Activated CD4-positive, alpha-beta T cell treated with anti-CD3 and anti-CD28 coated beads, Interleukin-2, amount 50 U/mL, for 24 hours (primary cell): ENCODE measurements at places on chromosomes 13 and 19.
A peak's percentile ranks its signal among the peaks of the same experiment; 100 is the strongest.

DNA sequence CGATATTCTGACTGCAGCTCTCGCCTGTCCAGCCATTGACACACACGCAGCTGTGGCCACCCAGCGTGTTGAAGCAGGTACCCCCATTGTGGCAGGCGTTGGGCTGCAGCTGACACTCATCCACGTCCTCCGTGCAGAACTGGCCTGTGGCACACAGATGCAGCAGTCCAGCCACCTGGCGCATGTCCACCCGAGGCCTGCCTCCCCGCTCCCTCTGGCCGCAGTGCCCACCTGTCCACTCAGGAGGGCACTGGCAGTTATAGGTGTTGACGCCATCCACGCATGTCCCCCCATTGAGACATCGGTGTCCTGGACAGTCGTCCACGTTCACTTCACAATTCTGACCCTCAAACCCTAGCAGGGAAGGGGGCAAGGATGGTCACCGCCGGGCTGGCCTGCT, 9.3 kb downstream of the NOTCH3 start:
- DNase-seq: no peak

- no peak for DNase-seq
These were observed 603.2 kb downstream of the DCT start for GRCh38 chr13:93876236-93876635.

- DNase-seq: no peak
These were observed 27.9 kb upstream of the KLF2 start for GRCh38 chr19:16296713-16297112.

DNA sequence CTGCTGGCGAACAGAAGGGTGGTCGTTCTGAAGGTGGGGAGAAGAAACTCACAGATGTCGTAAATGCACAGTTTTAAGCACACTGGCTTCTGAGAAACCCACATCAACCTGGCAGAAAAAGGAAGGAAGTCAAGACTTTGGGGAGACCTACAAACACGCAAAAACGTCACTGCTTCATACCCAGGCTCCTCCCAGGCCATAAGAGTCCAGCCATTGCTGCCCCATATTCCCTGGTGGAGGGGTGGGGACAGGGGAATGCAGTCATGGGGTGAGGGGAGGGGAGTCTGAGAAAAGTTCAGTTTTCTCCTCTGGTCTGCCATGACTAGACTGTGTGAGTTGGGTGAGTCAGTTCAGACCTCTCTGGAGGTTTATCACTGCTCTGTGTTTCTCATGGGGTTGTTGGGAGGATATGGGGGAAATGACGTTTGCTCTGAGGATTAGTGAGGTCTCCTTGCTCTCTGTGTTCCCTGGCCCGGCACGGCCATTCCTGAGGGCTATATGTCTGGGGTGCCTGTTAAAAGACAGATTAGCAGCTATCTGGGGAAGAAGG, 139.0 kb downstream of the FLT1 start:
- DNase-seq: no peak

DNA sequence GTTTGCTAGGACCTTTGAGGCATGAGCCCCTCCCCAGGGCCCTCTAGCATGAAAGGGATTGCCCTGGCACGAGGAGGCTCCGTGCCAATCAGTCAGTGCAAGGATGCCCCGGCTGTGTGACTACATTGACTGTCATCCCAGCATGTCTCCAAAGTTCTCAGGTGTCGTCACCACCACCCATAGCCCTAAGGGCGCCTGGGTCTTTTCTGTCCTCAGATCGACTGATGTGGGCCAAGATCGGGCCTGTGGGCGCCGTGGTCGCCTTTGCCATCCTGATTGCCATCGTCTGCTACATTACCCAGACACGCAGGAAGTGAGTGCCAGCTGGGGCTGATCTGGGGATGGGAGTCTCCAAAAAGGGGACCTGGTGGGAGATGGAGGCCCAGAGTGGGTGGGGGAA, 18.4 kb downstream of the MAG start:
- no peak for DNase-seq

DNA sequence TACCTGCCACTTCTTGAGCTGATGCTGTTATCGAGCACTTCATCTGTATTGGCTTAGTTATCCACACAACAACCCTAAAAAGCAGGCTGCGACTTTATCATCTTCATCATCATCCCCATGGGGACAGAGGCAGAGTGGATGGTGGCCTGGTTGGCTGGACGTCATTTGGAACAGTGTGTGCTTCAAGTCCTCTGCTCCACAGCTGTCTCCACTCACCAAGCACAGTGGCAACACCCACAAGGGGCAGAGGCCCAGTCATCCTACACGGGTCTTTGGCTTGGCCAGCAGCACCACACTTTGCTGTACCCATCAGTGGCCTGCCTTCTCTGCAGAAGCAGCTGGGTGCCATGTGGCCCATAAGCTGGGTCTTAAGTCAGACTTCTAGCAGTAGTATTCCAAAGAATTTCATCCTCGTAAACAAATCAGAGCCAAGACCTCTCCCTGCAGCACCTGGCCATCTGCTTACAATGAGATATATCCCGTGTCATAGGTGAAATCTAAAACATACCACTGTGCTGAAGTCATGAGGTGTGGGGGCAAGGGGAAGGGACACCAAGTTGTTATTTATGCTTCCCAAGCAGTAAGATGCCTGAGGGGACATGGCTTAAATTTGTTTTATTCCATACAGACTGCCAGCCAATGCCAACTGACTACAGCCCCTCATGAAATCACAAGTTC, 47.9 kb upstream of the EPHX3 start:
- no peak for DNase-seq

GRCh38 chr19:19406878-19407632, 1.6 kb downstream of the GATAD2A start:
- DNase-seq: no peak

DNA sequence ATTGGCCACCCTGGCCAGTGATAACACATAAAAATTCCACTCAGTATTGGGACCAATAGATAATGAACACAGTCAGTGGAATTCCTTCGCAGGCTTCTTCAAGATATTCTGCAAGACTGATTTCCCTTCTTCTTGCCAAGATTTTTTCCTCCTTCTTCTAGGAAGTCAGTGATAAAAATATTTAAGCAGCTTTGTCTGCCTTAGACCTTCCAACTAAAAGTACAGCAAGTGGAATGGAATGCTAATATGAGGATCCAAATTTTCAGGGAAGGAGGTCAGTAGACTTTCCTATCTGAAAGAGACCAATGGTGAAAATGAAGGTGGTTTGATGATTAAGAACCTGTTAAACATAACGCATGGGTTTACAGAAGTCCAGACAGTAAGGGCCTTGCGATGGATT, 9.6 kb downstream of the STARD13 start:
- DNase-seq: no peak

DNA sequence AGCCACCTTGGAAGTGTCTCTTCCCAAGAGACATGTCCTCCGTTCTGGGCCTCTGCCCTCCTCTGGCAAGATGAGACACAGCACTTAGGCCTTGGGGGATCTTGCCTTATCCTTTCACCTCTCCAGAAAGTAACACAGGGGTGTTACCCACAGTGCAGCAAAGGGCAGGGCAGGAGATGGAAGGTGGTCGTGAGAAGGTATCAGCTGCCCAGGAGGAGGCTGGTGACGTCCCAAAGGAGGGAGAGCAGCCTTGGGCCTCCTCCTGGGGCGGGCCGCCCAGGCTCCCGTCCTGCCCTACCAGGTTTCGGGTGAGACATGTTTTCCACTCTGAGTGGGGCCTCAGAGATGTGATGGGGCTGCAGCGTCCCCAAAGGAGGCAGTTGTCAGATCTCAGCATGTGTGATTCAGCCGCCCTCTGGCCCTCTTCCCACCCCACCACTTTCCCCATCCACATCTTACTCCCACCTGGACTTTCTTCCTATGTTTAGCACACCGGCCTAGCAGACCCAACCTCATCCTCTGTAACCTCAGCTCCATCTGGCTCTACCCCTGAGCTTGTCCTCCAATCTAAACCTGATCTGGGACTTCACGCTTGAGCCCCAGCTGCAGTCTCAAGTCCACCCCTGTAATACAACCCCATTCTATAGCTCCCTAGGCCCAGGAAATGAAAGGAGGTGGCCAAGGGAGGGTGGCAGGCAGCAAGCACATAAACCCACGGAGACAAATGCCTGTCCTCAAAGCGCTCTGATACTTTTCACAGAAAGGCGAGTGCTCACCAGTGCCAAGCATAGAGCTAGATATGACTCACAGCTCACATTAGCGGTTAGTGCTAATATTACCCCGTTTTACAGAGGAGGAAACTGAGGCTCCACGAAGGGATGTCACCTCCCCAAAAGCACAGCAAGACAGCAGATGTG, 9.3 kb downstream of the POU2F2 start:
- DNase-seq: peak; percentile 81

DNA sequence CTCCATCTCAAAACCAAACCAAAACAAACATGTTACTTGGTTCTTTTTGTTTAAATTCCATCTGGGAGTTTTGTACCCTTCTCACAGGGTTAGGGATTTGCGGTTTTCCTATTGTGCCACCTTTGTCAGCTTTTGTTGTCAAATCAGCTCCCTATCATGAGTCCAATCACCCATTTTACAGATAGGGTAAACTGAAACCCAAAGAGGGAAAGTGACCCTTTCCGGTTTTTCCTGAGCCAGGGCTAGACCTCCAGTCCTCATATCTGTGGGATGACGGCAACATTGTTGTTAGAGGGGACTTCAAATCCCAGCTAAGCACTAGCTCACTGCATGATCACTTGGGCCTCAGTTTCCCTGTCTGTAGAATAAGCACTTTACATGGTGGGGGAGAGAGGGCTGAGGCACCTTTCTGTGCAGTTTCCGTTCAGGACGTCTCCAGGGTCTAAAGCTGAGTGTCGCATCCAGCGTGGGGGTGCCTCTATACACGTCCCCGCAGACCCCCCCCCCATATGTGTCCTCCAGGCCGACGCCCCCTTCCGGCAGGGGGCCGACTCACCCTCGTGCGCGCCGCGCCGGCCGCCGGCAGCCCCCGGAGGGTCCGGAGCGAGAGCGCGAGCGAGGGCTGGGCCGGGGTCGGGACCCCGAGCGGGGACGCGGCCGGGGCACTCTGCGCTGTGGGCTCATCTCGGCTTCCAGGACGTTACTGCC, 3.9 kb downstream of the CCDC194 start:
- no peak for DNase-seq

GRCh38 chr13:62524061-62524460, 1108.4 kb upstream of the PCDH20 start:
- DNase-seq: no peak

GRCh38 chr13:46327246-46327645, 59.8 kb downstream of the RUBCNL start:
- DNase-seq: no peak

- DNase-seq: no peak
These were observed 42.9 kb upstream of the RAP2A start for GRCh38 chr13:97390941-97391600.

- no peak for DNase-seq
These were observed 154.9 kb upstream of the UQCRFS1 start for GRCh38 chr19:29367791-29368222.

GRCh38 chr13:30421093-30422053, 920 bp upstream of the UBE2L5 start:
- peak; percentile 10 for DNase-seq

DNA sequence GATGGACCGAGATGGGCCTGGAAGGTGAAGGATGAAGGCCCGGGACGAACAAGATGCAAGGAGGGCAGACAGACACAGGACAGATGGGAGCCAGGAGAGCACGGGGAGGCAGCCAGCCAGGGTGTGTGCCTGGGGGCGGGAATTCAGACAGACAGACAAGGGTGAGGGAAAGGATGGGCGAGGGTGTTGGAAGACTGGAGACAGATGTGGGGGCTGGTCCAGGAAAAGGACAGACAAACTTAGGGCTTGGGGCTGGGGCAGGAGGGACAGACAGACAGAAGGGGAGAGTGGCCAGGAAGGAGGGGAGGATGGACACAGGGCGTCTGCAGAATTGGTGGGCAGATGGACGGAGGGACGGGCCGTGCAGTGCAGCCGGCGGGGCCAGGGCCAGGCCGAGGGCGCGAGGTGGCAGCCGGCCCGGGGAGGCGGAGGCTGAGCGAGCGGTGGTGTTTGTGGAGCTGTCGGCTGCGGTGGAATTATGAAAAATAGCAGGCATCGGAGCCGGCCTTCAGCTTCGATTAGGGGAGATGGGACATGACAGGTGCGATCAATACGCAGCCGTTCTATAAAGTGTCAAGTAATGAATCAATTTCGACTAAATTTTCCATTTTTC, 4.6 kb upstream of the ERFL start:
- DNase-seq: no peak

DNA sequence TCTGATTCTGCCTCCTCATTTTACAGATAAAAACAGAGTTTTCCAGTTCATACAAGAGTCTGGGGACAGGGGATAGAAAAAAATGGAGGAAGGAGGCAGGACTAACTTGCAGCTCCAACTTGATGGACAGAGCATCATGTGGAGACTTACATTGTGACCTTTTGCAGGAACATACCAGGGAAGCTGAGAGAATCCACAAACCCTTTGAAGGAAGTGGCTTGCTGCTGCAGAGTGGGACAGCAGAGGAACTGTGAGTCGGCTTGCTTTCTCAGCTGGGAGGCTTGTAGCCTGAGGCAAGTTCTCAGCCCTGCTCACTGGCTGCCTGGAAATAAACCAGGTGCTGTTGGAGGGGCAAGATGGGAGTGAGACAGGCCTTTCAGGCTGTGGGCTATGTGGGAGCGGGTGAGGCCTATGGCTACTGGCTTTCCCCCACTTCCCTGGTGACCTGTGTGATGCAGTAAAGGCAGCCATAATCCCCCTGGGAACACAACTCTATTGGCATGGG, 614.4 kb downstream of the KCTD12 start:
- DNase-seq: no peak

- no peak for DNase-seq
These were observed 61.0 kb downstream of the MYO9B start for GRCh38 chr19:17136617-17137016.

DNA sequence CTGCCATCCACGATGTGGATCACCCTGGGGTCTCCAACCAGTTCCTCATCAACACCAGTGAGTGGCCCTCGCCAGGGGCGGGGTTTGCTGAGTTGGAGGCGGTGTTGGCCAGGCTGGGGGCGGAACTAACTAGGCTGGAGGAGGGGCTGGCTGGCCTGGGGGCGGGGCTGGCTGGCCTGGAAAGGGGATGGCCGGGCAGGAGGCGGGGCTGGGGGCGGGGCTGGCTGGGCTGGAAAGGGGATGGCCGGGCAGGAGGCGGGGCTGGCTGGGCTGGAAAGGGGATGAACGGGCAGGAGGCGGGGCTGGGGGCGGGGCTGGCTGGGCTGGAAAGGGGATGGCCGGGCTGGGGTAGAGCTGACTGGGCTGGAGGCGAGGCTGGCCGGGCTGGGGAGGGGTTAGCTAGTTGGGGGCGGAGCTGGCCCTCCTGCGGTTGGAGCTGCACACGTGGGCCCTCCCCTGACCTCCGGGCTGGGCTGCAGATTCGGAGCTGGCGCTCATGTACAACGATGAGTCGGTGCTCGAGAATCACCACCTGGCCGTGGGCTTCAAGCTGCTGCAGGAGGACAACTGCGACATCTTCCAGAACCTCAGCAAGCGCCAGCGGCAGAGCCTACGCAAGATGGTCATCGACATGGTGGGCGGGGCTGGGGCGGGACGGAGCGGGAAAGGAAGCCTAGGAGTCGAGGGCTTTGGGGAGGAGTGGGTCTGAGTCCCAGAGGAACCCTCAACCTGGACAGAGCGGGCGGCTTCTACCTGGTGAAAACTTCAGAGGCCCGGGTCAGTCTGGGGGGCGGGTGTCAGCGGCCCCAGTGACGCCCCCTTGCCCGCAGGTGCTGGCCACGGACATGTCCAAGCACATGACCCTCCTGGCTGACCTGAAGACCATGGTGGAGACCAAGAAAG, 41.0 kb downstream of the PDE4A start:
- peak; percentile 81 for DNase-seq

GRCh38 chr13:49443357-49443703, 534 bp downstream of the CAB39L start:
- no peak for DNase-seq

- DNase-seq: no peak
These were observed 101.2 kb downstream of the RFC3 start for GRCh38 chr13:33919120-33919519.

- no peak for DNase-seq
These were observed 14.9 kb downstream of the FXYD5 start for GRCh38 chr19:35169221-35169995.

GRCh38 chr19:43820098-43820883, 6.8 kb upstream of the ZNF283 start:
- DNase-seq: peak; percentile 29
